Lung (tissue), 17 donors: ENCODE measurements at places on chromosomes 4 and X. TPM values are rescaled to one million over a fixed set of nuclear protein-coding genes. Genes with fewer than 3 reads are reported as not detected.
A peak's percentile ranks its signal among the peaks of the same experiment; 100 is the strongest.

Gene ARHGAP36
- total RNA-seq: not detected

DNA sequence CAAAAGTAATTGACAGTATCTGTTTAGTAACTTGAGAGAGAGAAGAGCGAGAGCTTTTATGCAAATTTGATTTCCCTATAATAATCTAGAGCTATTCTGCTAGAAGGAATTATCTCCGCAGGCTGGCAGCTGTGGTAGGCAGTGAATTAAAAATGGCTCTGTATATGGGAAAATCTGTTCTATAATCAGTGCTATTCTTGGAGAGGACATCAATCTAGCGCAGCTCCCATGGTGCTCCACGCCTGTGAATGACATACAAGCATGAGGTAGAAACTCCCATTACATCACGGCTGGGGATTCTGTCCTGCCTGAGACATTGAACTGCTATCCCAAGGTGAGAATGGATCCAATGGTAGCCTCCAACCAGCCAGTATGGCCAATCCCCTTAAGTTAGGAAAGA, 179.0 kb downstream of the DHX15 start:
- H3K4me3 ChIP-seq: no peak overlapping the region
- DNase-seq: no peak
- H3K4me1 ChIP-seq: no peaks in the 10 kb centered on the region
- H3K27me3 ChIP-seq: no peaks in the 10 kb centered on the region
- no peaks in the 10 kb centered on the region for H3K36me3 ChIP-seq
- H3K27ac ChIP-seq: no peak overlapping the region

GRCh38 chr4:58587856-58588255, 1477.7 kb upstream of the IGFBP7 start:
- H3K36me3 ChIP-seq: no peaks in the 10 kb centered on the region
- no peaks in the 10 kb centered on the region for H3K4me1 ChIP-seq
- no peaks in the 10 kb centered on the region for H3K27me3 ChIP-seq
- H3K27ac ChIP-seq: no peak overlapping the region

GRCh38 chrX:140389331-140389730, 115.5 kb downstream of the SOX3 start:
- no peaks in the 10 kb centered on the region for H3K4me1 ChIP-seq
- H3K27ac ChIP-seq: no peak overlapping the region
- H3K4me3 ChIP-seq: no peak overlapping the region
- DNase-seq: no peak

- H3K4me1 ChIP-seq: no peaks in the 10 kb centered on the region
- no peak for DNase-seq
- H3K36me3 ChIP-seq: no peaks in the 10 kb centered on the region
- H3K4me3 ChIP-seq: no peak overlapping the region
- no peak overlapping the region for H3K27ac ChIP-seq
- H3K27me3 ChIP-seq: peaks cover 3% of the 10 kb centered on the region
Observed at GRCh38 chrX:52217494-52218160, 32.9 kb downstream of the MAGED4 start.

- no peaks in the 10 kb centered on the region for H3K36me3 ChIP-seq
- H3K4me1 ChIP-seq: no peaks in the 10 kb centered on the region
- H3K27ac ChIP-seq: no peak overlapping the region
- no peak overlapping the region for H3K4me3 ChIP-seq
- no peaks in the 10 kb centered on the region for H3K27me3 ChIP-seq
- peak; percentile 82 for DNase-seq
Observed at GRCh38 chr4:124262211-124263179, 450.0 kb downstream of the ANKRD50 start.

GRCh38 chr4:187075514-187075913, 351.9 kb upstream of the FAT1 start:
- H3K36me3 ChIP-seq: no peaks in the 10 kb centered on the region
- DNase-seq: peak; percentile 42
- no peaks in the 10 kb centered on the region for H3K27me3 ChIP-seq
- H3K27ac ChIP-seq: no peak overlapping the region

DNA sequence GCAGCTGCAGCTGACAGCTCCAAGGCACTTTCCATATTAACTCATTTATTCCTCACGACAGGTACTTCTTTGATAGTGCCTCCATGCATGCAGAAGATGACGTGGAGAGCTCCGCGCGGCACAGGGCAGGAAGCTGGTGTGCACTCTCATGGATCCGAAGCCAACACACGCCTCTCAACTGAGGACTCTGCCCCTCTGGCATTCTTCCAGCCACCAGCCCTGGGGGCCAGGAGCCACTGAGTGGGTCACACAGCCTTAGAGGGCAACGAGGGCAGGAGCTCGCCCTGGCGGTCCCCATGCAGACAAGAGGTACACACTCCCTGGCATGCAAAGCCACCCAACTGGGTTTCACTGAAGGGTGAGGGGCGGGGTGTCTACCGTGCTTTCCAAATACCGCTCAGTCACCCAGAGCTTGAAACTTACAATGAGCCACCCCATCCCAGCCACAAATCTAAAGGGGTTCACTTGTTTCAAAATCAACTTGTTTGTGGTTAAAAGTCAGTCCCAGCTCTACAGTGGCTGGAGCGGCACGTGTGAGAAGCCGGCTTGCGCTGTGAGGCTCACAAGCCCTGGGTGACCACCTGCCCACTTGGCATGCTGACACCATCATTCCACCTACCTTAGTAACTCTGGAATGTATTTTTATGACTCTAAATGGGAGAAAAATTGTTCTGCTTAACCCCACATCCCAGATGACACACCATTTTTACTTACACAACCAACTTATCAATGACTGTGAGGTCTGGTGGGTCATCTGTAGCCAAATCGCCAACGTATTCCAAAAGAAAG, 16.2 kb downstream of the NOP14 start:
- no peak for DNase-seq
- no peaks in the 10 kb centered on the region for H3K4me1 ChIP-seq
- no peak overlapping the region for H3K27ac ChIP-seq
- no peaks in the 10 kb centered on the region for H3K27me3 ChIP-seq
- H3K36me3 ChIP-seq: peaks cover 53% of the 10 kb centered on the region

DNA sequence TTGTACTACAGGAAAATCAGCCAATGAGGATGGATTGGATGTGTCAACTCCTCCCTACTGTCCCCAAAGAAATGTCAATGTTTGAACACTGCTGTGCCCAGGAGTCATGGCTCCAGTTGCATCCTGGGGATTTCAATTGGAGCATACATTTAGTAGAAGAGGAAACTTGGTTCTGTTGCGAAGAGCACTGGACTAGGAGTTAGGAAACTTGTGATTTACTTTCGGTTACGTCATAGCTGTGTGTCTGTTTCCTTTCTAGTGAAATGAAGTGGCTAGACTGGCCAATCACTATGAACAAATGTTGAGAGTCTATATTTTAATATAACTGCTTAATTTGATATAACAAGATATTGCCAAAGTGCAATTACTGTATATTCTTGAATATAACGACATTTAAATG, 35.2 kb downstream of the ARL9 start:
- DNase-seq: no peak
- no peak overlapping the region for H3K4me3 ChIP-seq
- no peaks in the 10 kb centered on the region for H3K36me3 ChIP-seq
- no peaks in the 10 kb centered on the region for H3K4me1 ChIP-seq
- peaks cover 3% of the 10 kb centered on the region for H3K27me3 ChIP-seq

- no peaks in the 10 kb centered on the region for H3K36me3 ChIP-seq
- no peak for DNase-seq
- H3K4me1 ChIP-seq: no peaks in the 10 kb centered on the region
- H3K27me3 ChIP-seq: no peaks in the 10 kb centered on the region
- no peak overlapping the region for H3K27ac ChIP-seq
Observed at GRCh38 chr4:183369073-183369472, 46.8 kb upstream of the CLDN24 start.

DNA sequence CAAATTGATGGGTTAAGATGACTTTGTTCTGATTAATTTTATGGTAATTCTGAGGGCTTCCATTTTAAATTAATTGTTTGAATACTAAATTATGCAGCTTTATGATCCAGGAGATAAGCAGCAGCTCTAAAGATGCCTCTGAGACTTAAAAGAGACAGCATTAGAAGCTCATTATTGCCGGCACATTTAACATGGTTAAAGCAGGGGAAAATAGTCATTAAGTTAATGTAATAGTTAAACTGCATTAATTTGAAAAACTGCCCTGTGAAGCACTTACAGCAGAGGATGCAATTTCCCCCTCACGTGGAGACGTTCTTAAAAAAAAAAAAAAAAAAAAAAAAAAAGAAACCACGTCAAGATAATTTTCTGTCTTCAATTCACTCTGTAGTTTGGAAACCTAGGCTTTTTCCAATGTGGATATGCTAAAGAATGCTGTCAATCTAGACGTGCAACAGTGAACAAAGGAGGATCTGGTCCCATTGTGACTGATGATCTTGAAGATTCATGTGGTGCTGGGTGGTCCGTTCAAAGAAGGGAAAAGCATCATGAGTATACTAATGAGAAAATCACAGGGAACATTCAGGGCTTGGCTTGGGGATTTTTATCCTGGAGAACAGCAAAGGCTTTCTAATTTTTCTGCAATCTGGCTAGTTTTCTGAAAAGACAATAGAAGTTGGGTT, 440.6 kb upstream of the HS3ST1 start:
- no peaks in the 10 kb centered on the region for H3K36me3 ChIP-seq
- no peak overlapping the region for H3K27ac ChIP-seq
- no peaks in the 10 kb centered on the region for H3K27me3 ChIP-seq
- no peak overlapping the region for H3K4me3 ChIP-seq

Gene SPANXA1
- total RNA-seq: not detected

Gene PAK3
- total RNA-seq: 1.4 TPM

GRCh38 chr4:8112672-8113071, 45.9 kb downstream of the ABLIM2 start:
- H3K27me3 ChIP-seq: no peaks in the 10 kb centered on the region
- no peak for DNase-seq
- no peaks in the 10 kb centered on the region for H3K4me1 ChIP-seq
- H3K36me3 ChIP-seq: no peaks in the 10 kb centered on the region
- no peak overlapping the region for H3K4me3 ChIP-seq

- H3K36me3 ChIP-seq: no peaks in the 10 kb centered on the region
- DNase-seq: peak; percentile 89
- H3K27ac ChIP-seq: no peak within 1 kb of the TSS
- no peaks in the 10 kb centered on the region for H3K4me1 ChIP-seq
Observed at GRCh38 chrX:106802388-106803275, at the start of gene TBC1D8B. TSS of gene TBC1D8B (plus strand) at chrX:106802673. CDS start at chrX:106802854, 181 bp downstream.

DNA sequence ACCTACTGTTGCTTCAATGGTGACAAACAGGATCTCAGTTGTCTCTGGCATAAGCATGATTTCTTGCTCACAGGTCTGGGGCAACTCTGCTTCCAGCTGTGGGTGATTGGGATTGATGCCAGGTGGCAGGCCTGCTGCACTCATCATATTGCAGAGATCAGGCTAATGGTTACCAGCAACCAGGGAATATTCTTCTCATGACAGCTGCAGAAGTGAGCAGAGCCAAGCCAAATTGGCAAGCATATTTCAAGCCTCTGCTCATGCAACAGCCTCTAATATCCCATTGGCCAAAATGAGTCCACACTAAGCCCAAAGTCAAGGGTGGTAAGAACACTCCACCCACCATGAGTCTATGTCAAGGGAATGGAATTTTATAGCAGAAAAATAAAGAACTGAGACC, 26.7 kb upstream of the TBC1D19 start:
- peak; percentile 47 for DNase-seq
- no peaks in the 10 kb centered on the region for H3K36me3 ChIP-seq
- no peaks in the 10 kb centered on the region for H3K4me1 ChIP-seq
- no peaks in the 10 kb centered on the region for H3K27me3 ChIP-seq
- H3K27ac ChIP-seq: no peak overlapping the region

- no peaks in the 10 kb centered on the region for H3K36me3 ChIP-seq
- DNase-seq: no peak
- no peak overlapping the region for H3K27ac ChIP-seq
- no peak overlapping the region for H3K4me3 ChIP-seq
- no peaks in the 10 kb centered on the region for H3K27me3 ChIP-seq
- no peaks in the 10 kb centered on the region for H3K4me1 ChIP-seq
Observed at GRCh38 chrX:79268788-79269187, 98.3 kb downstream of the ITM2A start.

GRCh38 chrX:57929373-57929772, 19.1 kb upstream of the ZXDA start:
- H3K27ac ChIP-seq: no peak overlapping the region
- no peak overlapping the region for H3K4me3 ChIP-seq
- no peaks in the 10 kb centered on the region for H3K27me3 ChIP-seq
- DNase-seq: no peak
- H3K4me1 ChIP-seq: no peaks in the 10 kb centered on the region

Gene HTN1
- not detected for total RNA-seq

Gene NAA11
- not detected for total RNA-seq

GRCh38 chr4:47075262-47075661, 43.9 kb downstream of the GABRB1 start:
- H3K27me3 ChIP-seq: no peaks in the 10 kb centered on the region
- no peak overlapping the region for H3K4me3 ChIP-seq
- no peaks in the 10 kb centered on the region for H3K36me3 ChIP-seq
- H3K27ac ChIP-seq: no peak overlapping the region

DNA sequence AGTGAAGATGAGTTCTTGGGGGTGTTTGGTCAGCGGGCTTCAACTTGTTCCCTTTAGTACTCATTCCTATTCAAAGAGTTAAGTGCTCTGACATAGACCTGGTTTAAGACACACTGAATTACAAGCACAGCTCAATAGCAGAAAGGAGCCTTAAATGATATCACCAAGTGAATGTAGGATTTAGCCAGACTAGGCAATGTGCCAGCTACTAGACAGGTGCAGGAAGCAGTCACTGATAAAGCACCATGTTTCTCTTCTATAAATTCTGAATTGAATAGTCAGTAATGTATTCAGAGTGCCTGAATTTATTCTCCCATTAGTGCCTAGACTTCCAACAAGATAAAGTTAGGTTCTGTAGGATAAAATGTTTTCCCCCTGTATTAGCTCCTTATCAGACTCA, 63.6 kb downstream of the ASB9 start:
- peak; percentile 16 for DNase-seq
- peaks cover 20% of the 10 kb centered on the region for H3K27me3 ChIP-seq
- H3K4me3 ChIP-seq: no peak overlapping the region
- no peaks in the 10 kb centered on the region for H3K36me3 ChIP-seq
- no peaks in the 10 kb centered on the region for H3K4me1 ChIP-seq

GRCh38 chrX:10902001-10902400, 209.1 kb upstream of the HCCS start:
- H3K27me3 ChIP-seq: peaks cover 11% of the 10 kb centered on the region
- H3K4me1 ChIP-seq: no peaks in the 10 kb centered on the region
- DNase-seq: no peak
- H3K4me3 ChIP-seq: no peak overlapping the region

Gene FGFBP2
- total RNA-seq: 1.6 TPM

Gene CT47B1
- total RNA-seq: not detected

Gene SCML1
- 21.8 TPM for total RNA-seq

Gene OTUD5
- 48.2 TPM for total RNA-seq

GRCh38 chr4:38670939-38671591, 7.1 kb downstream of the KLF3 start:
- peaks cover 29% of the 10 kb centered on the region for H3K4me1 ChIP-seq
- DNase-seq: no peak
- peak overlapping the region; percentile 21 for H3K27ac ChIP-seq
- H3K4me3 ChIP-seq: no peak overlapping the region

- no peaks in the 10 kb centered on the region for H3K27me3 ChIP-seq
- no peaks in the 10 kb centered on the region for H3K36me3 ChIP-seq
Observed at GRCh38 chr4:6331018-6331417, 61.4 kb downstream of the WFS1 start.

Gene OCIAD2
- total RNA-seq: 35.8 TPM

Gene FOXR2
- not detected for total RNA-seq

Gene FABP2
- not detected for total RNA-seq

Gene POU4F2
- total RNA-seq: not detected

GRCh38 chr4:89753601-89754066, 83.3 kb downstream of the SNCA start:
- H3K4me1 ChIP-seq: peaks cover 11% of the 10 kb centered on the region
- H3K27me3 ChIP-seq: no peaks in the 10 kb centered on the region
- H3K36me3 ChIP-seq: no peaks in the 10 kb centered on the region
- peak; percentile 81 for DNase-seq
